ENCODE measurements at places on chromosomes 11 and 22.

DNA sequence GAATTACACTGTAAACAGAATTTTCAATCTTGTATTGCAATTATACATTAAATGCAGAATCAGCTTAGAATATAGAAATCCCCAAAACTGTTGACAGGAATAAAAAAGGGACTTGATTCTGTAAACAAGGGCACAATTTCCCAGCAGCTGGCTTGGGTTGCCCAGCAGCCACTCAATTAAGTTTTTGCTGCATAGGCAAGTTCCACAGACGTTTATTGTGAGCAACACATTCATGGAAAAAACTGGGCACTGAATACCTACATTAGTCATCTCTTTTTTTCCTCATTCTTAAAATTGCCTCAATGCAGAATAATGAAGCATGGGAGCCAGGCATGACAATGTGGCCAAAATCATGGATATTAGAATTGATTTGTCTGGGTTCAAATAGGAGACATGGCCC, 421.8 kb upstream of the ANO5 start:
- DNase-seq, result no peak

DNA sequence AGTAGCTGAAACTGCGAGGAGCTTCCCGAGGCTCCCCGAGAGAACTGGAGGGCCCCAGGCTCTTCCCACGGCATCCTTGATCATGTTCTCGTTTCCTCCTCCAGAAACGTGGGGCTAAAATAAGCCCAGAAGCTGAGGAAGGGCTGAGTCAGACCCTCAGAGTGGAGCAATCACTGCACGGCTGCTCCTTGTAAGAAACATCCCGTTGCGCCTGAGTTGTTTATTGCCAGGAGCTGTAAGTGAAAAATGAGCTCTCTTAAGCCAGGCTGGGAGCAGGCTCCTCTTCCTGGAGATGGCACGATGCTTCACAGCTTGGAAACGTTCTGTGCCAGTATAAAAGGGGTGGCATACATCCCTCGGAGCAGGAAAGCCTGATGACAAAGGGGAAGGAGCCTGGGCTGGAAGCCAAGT, 47.3 kb upstream of the SYN3 start:
- no peak for DNase-seq

- no peak for DNase-seq
Observed at GRCh38 chr11:67731583-67731982, 57.2 kb upstream of the ALDH3B2 start.

DNA sequence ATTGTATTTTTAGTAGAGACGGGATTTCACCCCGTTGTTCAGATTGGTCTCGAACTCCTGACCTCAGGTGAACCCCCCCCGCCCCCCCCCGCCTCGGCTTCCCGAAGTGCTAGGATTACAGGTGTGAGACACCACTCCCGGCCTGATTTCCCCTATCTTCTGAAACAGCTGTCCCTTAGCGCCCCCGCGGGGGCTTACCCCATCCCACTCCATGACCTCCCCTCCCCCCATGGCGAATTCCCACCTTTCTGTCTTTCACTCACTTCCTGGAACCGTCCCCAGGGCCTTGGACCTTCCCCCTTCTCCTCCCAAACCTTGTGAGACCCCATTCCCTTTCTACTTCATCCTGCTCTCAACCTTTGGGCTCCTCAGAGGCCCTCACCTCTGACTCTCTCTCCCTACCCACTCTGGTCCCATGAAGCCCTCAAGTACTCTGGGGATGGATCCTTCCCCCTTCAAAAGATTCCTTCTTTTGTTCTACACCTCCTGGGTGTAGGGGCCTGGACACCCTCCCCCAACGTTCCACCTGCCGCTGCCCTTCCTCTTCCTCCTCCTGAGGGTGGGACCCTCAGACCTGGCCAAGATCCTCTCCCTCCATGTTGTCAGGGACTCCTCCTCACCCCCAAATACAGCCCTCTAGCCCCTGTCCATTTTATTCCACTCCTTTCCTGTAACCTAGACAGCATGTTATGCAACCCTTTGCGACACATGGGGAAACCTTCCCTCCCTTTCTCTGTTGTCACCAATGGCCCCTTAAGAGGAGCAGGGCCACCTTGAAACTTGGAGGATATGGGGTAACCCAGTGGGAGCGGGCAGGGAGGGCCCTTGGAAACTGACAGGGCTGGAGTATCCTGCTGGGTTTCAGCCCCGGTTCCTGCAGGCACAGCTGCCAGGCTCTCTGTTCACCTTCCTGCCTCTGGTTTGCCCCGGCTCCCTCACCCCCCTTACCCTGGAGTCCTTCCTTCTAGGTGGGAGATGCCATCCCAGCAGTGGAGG, 1.1 kb downstream of the PRDX5 start:
- no peak for DNase-seq

DNA sequence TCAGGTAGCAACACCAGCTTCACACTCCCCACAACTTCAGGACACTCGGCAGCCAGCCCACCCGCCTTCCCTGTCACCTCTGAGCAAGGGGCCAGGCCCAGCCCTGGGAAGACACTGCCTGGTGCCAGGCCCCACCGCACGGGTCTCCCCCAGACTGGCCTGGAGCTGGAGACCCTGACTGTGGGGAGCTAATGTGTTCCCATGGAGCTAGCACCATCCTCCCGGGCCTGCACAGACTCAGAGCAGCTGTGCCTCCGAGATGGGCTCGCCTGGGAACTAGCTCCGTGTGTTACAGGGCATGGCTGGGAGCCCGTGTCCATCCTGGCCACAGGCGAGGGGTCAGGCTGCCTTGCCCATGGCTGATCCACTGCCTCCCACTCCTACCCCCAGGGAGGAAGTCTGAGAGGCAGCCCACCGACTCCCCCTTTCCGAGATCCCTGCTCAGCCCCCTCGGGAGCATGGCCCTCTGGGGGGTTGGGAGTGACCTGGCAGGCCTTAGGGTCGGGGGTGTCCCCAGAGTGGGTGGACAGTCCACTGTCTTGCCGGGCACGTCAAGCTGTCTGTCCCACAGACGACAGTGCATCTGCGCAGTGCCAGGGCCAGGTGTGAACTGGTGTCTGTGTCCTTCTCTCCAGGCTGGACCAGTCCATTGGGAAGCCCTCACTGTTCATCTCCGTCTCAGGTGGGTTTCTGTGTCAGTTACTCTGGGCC, 76.7 kb upstream of the KCNQ1OT1 start:
- DNase-seq, result no peak

DNA sequence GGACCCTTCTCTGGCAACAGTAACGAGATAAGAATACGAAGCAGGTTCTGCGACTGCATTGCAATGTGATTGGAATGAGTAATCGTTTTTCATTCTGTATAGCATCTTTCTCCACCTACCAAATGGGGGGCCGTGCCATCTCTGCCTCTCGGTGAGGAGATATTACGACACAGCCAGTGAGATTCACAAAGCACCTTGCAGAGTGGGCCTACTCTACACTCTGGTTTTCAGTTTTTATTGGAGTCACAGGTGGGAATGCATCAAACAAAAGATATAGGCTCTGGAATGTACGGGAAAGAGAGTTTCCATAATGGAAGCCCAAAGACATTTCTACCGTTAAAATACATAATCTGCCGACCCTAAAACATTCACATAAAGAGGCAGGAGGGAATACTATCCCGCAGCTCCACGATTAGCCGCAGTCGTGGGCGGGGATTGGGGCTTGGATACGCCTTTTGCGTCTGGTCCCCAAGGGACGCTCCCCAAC, 423 bp upstream of the RTN3 start:
- peak; percentile 23 for DNase-seq

DNA sequence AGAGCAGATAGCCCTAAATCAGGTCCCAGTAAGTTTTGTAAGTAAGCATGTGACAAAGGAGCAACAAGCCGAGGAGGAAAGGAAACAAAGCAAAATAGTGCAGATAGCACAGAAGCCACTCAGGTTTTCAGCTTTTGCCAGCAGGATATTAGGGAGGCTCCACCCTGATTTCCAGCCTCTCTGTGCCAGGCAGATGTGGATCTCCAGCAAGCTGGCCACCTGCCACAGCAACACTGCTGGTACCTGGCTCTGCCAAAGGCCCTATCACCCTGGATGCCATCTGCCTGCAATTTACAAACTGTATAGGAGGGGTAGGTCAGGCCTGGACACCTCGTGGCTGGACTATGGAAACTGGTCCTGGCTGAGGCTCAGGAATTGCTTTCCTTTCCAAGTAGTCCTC, 12.2 kb upstream of the NNMT start:
- DNase-seq, result no peak
